Panc1 (cell line): ENCODE measurements at places on chromosomes 11 and 22.

DNA sequence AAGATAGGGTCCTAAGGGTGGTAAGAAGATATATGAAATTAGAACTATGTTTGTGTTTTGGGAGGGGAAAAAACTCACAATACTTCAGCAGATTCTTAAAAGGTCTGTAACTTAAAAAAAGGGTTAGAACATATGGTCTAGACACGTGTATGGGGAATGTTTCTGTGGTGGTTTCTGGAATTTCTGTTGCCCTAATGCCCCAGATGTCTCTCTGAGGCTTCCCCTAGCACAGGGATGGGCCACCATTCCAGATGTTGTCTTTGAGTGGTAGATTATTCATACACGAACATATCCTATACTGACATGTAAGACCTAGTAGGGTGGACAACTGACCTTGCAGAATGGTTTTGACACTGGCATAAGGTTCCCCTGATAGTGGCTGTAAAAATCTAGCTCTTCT lies 26.2 kb downstream of the EHF start:
- no peak for DNase-seq
- H3K4me3 ChIP-seq, result no peak overlapping the region
- no peaks in the 10 kb centered on the region for H3K36me3 ChIP-seq

DNA sequence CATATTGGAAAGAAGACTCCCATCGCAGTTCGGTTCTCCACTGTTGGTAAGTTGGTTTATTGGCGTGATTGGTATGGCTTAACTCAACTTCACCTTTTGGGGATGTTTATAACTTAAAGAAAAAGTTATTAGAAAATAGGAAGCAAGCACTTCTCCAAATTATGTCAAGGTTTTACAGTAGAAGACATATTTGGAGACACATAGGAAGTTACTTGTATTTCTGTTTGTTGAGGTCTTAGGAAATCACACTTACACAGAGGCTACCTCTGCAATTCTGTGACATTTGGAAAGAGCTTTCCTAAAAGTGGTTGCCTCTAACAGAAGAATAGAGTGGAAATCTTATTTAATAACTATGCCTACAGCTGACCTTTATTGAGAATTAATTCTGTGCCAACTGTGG lies 12.3 kb downstream of the CAT start:
- H3K4me1 ChIP-seq, result 0 out of 2 replicates have a peak, but pooled peaks cover 3% of the 10 kb centered on the region
- no peak overlapping the region for H3K4me3 ChIP-seq
- no peak overlapping the region for H3K27ac ChIP-seq
- no peaks in the 10 kb centered on the region for H3K27me3 ChIP-seq
- DNase-seq, result no peak
- H3K36me3 ChIP-seq, result peaks cover 46% of the 10 kb centered on the region

DNA sequence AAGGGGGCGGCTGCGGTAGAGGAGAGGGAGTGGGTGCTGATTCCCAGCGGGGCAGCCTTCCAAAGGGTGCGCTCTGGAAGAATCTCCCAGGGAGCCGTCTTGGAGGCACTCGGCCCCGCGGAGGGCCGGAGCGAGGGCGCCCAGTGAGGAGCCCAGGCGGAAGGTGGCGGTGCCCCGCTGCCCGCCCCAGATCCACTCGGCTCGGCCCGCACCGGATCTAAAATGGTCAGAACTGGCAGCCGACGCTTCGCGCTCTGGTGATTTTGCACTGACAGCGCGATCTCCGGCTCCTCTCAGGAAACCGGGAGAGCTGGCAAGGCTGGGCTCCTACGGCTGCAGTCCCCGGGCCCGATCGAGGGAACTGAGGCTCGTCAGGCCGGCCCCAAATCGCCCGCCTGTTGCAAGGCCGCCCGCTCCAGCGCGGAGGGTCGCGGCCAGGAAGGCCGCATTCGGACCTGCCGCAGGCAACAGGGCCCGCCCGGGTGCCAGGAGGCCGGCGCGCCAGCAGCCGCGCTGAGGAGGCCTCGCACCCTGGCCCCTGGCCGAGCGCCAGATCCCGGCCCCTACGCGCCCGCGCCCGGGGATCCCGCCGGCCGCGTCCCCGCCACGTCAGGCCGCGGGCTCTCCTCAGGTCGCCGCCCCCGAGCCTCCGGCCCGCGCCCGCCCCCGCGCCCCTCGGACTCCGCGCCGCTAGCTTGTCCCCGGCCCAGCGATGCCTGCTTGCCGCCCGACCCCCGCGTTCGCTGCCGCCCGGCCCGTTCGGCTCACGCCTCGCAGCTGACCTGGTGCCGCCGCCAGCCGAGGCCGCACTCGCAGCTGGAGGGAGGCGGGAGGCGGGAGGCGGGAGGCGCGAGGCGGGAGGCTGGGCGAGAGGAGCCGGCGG lies at the start of gene KLHL22:
Gene KLHL22, minus strand, starts transcription at position 818 of the 883 bp plus-strand sequence. CDS start 6,584 bp downstream, outside the sequence.
- H3K4me3 ChIP-seq, result peak within 1 kb of the TSS; percentile 82
- H3K4me1 ChIP-seq, result no peaks in the 10 kb centered on the region; the same call in 1 of the 2 replicates
- no peaks in the 10 kb centered on the region for H3K27me3 ChIP-seq
- peak within 1 kb of the TSS; percentile 95 for H3K27ac ChIP-seq

DNA sequence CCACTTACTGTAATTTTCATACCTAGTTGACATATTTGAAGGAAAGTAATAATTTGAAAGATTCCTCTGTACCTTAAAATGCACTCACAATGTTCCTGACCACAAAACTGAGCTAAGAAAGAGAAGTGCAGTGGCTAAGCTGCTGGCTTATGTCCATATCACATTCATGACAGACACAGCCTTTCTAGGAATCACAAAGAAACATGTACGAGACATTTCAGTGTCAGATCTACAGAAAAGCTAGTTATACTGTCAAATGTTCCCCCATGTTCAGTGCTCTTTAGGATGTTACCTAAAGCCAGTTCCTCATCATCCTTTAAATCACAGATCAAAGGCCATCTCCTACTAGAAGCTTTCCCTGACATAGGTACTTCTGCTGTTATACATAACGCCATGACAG lies 142.2 kb upstream of the C11orf58 start:
- no peak overlapping the region for H3K27ac ChIP-seq
- DNase-seq, result no peak
- H3K27me3 ChIP-seq, result peaks cover 9% of the 10 kb centered on the region
- H3K36me3 ChIP-seq, result no peaks in the 10 kb centered on the region
- H3K4me3 ChIP-seq, result no peak overlapping the region

DNA sequence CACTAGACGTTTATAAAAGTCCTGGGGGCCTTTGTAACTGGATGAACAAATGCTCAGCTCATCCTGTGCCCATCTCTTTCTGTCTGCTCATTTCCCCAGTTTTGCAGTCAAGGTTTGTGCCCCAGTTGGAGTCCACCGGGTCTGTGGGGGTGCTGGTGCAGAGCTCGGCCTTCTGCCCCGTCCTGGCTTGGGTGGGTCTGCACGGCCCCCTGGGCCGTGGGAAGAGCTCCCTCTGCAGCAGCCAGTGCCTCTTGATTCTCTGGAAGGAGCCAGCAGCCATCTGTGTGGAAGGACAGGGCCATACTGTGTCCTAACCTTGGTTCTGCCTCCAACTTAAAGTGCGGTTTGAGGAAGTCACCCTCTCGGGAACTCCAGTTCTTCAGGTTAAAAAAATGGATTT lies 140.2 kb downstream of the NTM start:
- H3K4me1 ChIP-seq, result no peaks in the 10 kb centered on the region
- no peak overlapping the region for H3K27ac ChIP-seq
- no peaks in the 10 kb centered on the region for H3K36me3 ChIP-seq
- H3K27me3 ChIP-seq, result no peaks in the 10 kb centered on the region

DNA sequence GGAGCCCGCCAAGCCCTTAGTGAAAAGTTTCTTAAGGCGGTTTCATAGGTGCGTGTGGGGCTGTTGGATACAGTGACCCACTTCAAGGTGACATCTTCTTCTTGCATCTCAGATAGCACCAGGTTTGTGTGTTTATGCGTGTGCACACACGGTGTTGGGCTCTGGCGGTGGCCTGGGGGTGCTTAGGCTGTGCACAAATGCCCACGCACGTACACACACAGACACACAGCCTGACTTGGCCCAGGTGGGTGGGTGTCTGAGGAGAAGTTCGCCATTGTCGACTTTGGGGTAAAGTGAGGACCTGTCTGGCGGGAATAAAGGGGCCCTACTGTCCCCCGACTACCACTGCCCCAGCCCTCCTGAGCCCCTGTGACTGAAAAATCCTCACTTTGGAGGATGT lies 103.8 kb downstream of the KCNQ1 start:
- no peak overlapping the region for H3K4me3 ChIP-seq
- H3K36me3 ChIP-seq, result no peaks in the 10 kb centered on the region
- no peak overlapping the region for H3K27ac ChIP-seq
- H3K27me3 ChIP-seq, result peaks cover 3% of the 10 kb centered on the region
- H3K4me1 ChIP-seq, result no peaks in the 10 kb centered on the region

- H3K4me1 ChIP-seq, result no peaks in the 10 kb centered on the region
- H3K4me3 ChIP-seq, result no peak overlapping the region
- H3K27ac ChIP-seq, result no peak overlapping the region
- H3K36me3 ChIP-seq, result no peaks in the 10 kb centered on the region
- H3K27me3 ChIP-seq, result peaks cover 20% of the 10 kb centered on the region
These were observed 100.8 kb upstream of the B3GAT1 start for GRCh38 chr11:134512571-134513538.

GRCh38 chr11:78039391-78039918 lies 16.4 kb upstream of the KCTD14 start:
- H3K27ac ChIP-seq, result peak overlapping the region; percentile 81
- H3K4me3 ChIP-seq, result no peak overlapping the region
- H3K36me3 ChIP-seq, result no peaks in the 10 kb centered on the region
- H3K4me1 ChIP-seq, result peaks cover 10% of the 10 kb centered on the region

- H3K4me3 ChIP-seq, result no peak overlapping the region
- no peak overlapping the region; the same call in 1 of the 2 replicates for H3K27ac ChIP-seq
- peaks cover 23% of the 10 kb centered on the region for H3K4me1 ChIP-seq
- no peak for DNase-seq
These were observed 4.3 kb downstream of the MED15 start for GRCh38 chr22:20511578-20512229.

DNA sequence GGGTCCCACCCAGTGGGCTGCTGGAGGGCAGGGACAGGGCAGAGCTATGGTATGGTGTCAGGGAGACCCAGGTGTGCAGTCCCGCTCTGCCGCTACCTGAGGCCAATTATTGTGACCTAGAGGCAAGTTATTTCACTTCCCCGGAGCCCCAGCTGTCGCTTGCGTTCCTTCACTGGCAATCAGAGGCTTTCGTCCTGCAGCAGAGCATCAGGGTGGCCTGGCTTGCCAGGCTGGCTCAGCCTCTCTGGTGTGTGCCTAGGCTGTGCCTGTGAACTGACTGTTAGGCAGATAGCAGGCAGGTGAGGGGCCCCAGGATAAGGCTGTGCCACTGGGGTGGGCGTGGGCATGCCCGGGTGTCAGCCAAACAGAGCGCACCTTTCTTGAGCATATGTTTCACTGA lies 31.4 kb downstream of the GLB1L2 start:
- H3K36me3 ChIP-seq, result no peaks in the 10 kb centered on the region
- no peak overlapping the region for H3K4me3 ChIP-seq

- no peak overlapping the region for H3K27ac ChIP-seq
- peaks cover 8% of the 10 kb centered on the region; the same call in 1 of the 2 replicates for H3K4me1 ChIP-seq
- no peak for DNase-seq
- H3K27me3 ChIP-seq, result no peaks in the 10 kb centered on the region
- H3K4me3 ChIP-seq, result no peak overlapping the region
- H3K36me3 ChIP-seq, result peaks cover 2% of the 10 kb centered on the region; the same call in 1 of the 2 replicates
These were observed 9.7 kb upstream of the TXNRD2 start for GRCh38 chr22:19951346-19951745.

GRCh38 chr22:39526736-39527171 lies 5.8 kb downstream of the RPS19BP1 start:
- no peak overlapping the region for H3K4me3 ChIP-seq
- no peak overlapping the region for H3K27ac ChIP-seq
- no peak for DNase-seq
- H3K36me3 ChIP-seq, result no peaks in the 10 kb centered on the region; the same call in none of the 2 replicates
- H3K4me1 ChIP-seq, result peaks cover 49% of the 10 kb centered on the region

DNA sequence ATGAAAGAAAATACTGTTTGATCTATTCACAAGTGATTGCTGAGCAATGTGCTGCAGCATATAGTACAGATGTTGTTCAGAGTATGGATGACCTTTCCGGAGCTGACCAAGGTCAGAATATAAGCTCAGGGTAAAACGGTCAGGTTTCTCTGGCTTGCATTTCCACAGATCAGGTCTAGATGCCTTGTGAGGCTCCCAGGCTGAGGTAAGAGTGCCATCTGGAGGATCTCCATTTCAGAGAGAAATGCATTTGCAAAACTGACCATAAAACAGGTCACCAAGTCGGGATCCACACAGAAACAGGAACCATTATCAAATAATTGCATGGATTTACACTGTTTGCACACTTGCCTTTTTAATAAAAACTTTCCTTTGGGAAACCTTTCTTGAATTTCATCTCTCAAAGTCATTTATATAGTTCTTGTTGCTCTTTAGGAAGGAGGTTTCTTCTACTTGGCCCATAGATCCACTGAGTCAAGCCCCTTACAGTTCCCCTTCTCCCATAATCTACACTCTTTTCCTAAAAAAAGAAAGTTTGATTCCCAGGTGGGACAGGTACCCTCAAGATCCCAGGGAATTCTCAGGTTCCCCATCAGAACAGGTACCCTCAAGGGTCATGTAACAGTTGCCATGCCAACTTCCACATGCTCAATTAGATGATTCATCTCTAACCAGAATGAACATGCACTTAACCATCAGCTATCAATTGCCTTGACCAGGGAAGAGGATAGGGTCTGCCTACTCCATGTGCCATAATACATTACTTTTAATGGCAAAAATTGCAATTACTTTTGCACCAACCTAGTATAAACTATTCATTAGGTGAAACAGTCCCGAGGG lies 25.0 kb upstream of the TMPRSS5 start:
- peaks cover 13% of the 10 kb centered on the region; the same call in 1 of the 2 replicates for H3K36me3 ChIP-seq
- H3K4me1 ChIP-seq, result peaks cover 6% of the 10 kb centered on the region; the same call in 1 of the 2 replicates
- H3K27ac ChIP-seq, result peak overlapping the region; percentile 65; the same call in 1 of the 2 replicates
- DNase-seq, result peak; percentile 20
- H3K4me3 ChIP-seq, result no peak overlapping the region

- no peaks in the 10 kb centered on the region for H3K36me3 ChIP-seq
- DNase-seq, result no peak
- no peak overlapping the region for H3K4me3 ChIP-seq
- peaks cover 20% of the 10 kb centered on the region for H3K4me1 ChIP-seq
These were observed 2.5 kb downstream of the TALDO1 start for GRCh38 chr11:749731-750130.

- no peaks in the 10 kb centered on the region for H3K4me1 ChIP-seq
- no peaks in the 10 kb centered on the region for H3K27me3 ChIP-seq
- H3K36me3 ChIP-seq, result no peaks in the 10 kb centered on the region
- no peak overlapping the region for H3K4me3 ChIP-seq
These were observed 27.9 kb downstream of the NAV2 start for GRCh38 chr11:19740586-19740985.

DNA sequence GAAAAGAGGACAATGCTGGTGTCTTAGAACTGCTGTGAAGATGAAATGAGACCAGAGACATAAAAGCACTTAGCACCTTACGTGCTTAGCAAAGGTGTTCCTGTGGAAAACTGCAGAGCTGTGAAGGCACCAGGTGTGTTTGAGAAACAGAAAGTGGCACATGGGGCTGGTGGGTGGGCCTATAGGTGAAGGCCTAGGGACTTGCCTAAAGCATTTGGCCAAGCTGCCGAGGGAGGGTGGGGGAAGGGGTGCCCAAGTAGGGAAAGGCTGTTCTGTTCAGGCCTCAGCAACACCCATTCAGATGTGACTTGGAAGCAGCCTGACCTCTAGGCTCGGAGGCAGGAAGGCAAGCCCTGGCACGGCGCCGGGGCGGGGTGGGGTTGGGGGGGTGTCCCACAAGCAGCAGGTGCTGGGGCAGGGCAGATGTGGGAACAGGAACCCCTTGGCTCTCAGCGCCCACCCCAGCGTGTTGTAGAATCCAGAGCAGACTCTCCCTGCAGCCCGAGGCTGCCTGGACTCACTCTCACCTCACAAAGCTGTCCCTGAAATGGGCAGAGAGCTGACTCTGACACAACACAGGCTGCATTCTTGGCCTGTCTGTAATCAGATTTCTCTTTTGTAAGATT lies 366.7 kb upstream of the NARS2 start:
- H3K4me3 ChIP-seq, result no peak overlapping the region
- no peaks in the 10 kb centered on the region for H3K36me3 ChIP-seq
- no peak overlapping the region for H3K27ac ChIP-seq
- DNase-seq, result no peak
- H3K27me3 ChIP-seq, result peaks cover 10% of the 10 kb centered on the region

- peaks cover 16% of the 10 kb centered on the region for H3K4me1 ChIP-seq
- H3K27me3 ChIP-seq, result no peaks in the 10 kb centered on the region
- H3K4me3 ChIP-seq, result no peak overlapping the region
- no peak overlapping the region for H3K27ac ChIP-seq
These were observed 114.0 kb downstream of the SIK3 start for GRCh38 chr11:116984186-116984585.
